Fibroblast of mammary gland (primary cell): ENCODE measurements at places on chromosomes 5 and 9.

DNA sequence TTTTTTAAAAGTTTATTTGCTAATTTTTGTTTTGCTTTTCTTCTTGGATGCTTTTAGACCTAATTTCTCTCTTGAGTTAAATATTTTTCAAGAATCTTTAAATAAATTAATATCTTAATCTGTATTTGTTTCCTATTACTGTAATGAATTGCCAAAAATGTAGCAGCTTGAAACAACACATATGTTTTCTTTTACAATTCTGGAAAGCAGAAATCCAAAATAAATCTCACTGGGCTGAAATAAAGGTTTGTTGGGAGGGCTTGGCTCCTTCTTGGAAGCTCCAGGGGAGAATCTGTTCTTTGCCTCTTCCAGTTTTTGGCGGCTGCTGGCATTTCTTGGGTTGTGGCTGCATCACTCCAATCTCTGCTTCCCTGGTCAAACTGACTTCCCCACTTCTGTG lies 658.1 kb upstream of the ARRDC3 start:
- no peak for DNase-seq

DNA sequence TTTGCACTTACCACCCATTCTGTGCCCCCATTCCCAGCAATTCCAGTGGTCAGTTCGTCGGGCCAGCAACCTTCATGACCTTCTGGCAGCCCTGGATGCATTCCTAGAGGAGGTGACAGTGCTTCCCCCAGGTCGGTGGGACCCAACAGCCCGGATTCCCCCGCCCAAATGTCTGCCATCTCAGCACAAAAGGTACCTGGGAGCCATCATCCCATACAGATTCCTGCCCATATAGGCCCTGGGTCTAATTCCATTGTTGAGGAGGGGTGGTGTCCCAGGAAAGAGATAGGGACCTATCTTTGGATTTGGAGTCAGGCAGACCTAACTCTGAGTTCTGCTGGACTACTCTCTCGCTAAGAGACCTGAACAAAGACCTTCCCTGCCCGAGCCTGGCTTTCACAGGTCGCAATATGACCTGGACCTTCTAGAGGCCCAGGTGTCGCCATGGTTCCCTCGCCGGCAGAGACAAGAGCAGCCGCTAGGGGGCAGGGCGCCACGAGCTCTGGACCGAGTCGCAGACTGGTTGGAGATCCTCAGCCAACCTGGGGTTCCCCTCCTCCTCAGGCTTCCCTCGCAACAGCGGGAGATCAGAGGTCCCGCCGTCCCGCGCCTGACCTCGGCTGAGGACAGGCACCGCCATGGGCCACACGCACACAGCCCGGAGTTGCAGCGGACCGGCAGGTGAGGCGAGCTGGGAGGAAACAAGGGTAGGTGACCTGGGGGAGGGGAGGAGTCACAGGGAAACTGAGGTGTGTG lies 3.1 kb downstream of the SLC4A9 start:
- DNase-seq = peak; percentile 58

DNA sequence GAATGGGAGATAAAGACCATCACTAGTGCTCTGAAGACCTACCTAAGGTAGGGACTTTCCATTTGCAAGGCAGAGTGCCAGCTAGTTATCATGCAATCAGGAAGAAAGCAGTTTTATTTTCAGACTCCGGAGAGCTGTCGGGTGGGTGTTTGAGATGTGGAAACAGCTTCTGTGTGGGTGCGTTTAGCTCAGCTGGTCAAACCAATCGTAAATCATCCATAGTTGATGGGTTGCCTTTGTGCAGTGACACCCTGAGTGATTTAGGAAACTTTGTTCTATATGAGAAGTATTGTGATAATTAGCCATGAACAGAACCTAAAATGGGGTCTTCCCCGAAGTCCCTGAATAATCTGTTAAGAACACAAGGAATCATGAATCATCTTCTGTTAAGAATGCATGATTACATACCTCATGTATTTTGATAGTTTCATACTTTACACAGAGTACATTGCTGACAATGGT lies 284.3 kb downstream of the ARHGAP26 start:
- no peak for DNase-seq

DNA sequence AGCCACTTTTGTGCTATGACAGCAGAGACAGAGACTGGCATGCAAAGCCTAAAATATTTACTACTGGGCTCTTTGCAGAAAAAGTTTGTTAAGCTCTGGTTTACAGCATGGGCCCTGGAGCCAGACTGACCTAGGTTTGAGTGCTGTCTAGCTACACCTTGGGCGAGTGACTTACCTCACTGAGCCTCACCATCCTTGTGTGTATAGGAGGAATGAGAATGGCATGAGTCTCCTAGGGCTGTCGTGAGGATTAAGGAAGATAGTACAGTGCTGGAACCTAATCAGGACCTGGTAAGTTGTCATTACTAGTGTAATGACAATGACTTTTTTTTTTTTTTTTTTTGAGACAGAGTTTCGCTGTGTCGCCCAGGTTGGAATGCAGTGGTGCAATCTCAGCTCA lies 65.2 kb downstream of the MSX2 start:
- no peak for DNase-seq

GRCh38 chr5:140261403-140262171 lies 41.3 kb downstream of the PFDN1 start:
- peak; percentile 90 for DNase-seq

DNA sequence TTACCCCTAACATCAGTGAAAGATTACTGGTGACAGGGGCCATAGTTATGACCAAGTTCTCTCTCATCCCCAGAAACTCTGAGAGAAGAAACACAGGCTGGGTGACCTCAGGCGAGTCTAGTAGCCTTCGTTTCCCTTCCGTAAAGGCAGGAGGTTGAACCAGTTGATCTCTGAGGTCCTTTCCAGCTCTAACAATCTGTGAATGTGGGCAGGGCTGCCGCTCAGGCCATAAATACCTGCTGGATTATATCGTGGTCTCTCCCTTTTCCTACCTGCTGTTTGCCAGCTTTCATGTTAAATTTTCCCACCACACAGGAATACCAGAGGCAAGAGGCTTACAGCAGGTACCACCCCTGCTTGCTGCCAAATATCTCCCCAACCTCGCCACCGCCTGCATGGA lies 357.5 kb downstream of the SH3GL2 start:
- DNase-seq = no peak
